NCI-H2107 (cell line): ENCODE measurements at places on chromosomes 5 and 9.

DNA sequence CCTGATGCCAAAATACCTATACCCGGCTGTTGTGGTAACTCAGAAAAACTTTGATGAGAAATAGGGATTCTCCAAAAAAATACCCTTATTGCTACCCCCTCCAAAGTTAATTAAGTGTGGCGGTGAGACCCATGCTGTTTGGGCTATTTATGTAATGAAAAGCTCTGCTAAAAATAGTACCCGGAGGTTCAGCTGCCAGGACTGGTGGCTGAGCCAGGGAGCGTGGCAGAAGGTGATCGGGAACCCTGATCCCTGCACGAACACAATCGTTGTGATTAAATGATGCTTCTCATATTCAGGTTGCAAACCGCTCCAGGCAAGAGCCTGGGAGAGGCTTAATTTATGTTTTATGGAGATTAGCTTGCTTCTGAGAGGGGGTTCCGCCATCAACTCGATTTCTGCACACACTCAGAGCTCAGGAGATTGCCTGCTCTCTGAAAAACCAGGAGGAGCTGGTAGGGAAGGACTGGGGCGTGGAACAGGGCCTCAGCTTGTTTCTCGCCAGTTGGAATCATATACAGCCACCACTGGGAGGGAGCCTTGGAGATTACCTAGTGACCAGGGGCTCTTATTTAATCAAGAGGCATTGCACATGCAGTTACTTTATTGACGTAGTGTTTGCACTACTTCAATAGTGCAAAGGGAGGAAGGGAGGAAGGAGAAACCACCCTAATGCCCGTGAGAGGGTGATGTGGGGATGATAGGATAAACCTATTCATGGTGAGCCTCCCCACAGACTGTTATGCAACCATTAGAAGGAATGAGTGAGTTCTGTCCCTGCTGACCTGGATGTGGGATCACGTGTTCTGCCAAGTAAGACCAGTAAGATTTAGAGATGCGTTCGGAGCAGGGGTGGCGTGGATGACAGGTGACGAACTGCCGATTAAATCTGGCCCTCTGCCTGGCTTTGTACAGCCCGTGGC lies 23.4 kb downstream of the HRH2 start:
- DNase-seq, result no peak

DNA sequence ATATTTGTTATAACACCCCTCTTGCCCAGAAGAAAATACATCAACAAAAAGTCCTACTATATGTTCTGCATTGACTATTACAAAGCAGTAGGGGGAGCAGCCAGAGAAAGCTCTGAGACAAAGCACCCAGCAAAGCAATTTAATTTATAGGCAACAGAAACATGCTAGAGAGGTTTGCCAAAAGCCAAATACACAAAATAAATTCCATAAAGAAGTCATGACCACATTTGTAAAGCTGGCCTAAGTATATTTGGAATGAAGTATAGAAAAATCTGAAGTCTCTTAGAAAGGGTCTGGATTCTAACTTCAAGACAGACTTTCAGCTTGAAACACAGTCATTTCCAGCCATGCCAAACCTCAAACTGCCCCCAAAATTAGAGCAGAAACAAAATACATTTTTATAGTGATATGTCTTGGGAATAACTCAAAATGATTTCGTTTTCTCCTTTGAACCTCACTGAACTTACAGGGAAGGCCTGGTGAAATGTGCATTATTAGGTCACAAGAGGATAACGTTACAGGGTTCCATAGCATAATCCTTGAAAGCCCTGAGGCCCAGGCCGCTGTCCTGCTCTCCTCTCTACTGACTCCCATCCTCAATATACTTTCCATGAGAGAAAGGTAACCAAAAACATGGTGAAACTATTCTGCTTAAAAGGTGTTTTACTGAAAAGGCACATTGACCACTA lies 451.8 kb downstream of the RAB3C start:
- DNase-seq, result no peak

- DNase-seq, result no peak
Measured at GRCh38 chr9:124684169-124684568, 86.9 kb downstream of the NR6A1 start.

GRCh38 chr9:20382460-20383071 lies 239.7 kb downstream of the MLLT3 start:
- DNase-seq, result no peak

GRCh38 chr9:21015995-21016394 lies 15.4 kb downstream of the HACD4 start:
- no peak for DNase-seq

- DNase-seq, result no peak
Measured at GRCh38 chr5:127409246-127409917, 108.1 kb upstream of the PRRC1 start.

DNA sequence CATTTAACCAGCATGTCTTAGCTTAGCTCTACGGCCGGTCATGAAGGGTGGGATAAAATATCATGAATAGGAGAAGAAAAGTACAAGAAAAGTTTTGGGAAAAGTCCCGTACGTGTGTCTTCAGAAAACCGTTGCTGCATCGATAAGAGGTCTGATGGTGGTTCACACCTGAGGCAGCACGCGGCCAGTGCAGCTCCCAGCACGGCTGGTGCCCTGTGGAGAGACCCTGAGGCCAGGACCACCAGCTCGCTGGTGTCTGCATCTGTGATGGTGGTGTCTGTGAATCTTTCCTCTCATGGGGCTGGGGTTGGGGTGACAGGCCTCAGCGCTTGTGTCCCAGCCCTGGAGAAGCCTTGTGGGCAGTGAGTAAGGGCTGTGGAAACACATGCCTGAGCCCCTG lies 148.9 kb upstream of the IRX4 start:
- DNase-seq, result no peak

DNA sequence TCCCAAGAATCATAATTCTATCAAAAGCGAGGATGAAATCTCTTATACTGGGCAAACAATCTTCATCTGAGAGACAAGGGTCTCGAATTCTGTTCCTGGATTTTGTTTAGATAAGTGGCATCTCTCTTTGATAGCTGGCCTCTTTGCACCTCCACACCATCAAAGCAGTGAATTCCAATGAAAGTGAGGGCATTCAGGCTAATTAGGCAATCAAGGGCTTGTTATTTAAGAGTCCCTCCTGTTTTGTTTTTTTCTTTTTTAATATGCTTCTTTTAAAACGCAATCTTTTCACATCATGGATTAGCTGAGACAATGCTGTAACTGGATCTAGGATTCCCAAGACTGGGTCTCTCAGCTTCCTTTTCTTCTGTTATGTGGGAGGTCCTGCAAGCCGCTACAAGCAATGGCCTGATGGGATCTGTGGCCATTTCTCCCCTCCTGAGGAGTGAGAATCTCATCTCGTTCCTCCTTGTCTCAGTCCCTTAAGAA lies 67.9 kb downstream of the TNC start:
- DNase-seq, result no peak
